ENCODE measurements at places on chromosomes 7 and 10. TPM values are rescaled to one million over a fixed set of nuclear protein-coding genes. Genes with fewer than 3 reads are reported as not detected.

- DNase-seq, result no peak
Observed at GRCh38 chr10:71478173-71478572, 81.5 kb downstream of the CDH23 start.

ENTPD7 gene
- 106 TPM for total RNA-seq

- DNase-seq, result peak; percentile 74
Observed at GRCh38 chr7:93011351-93012294, 106.2 kb downstream of the SAMD9 start.

DNA sequence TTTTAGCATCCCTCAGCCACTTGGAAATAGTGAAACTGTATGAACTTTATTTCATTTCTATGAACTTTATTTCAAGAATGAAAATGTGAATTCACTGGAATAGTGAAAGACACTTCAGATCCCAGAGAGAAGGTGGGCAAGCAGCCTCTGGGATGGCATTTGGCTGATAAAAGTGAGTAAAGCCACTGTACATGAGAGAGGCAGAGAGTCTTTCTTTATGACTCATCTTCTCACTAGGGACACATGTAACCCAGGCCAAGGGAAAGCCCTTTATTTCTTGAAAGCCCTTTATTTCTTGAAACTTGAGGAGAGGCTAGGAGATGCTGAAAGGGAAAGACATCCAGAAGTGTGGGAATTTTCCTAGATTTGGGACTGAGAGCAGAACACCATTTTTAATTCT, 148.9 kb upstream of the SMIM30 start:
- no peak for DNase-seq

ATOH7 gene
- not detected for total RNA-seq

- peak; percentile 81 for DNase-seq
Observed at GRCh38 chr10:17348501-17349349, 105.7 kb downstream of the ST8SIA6 start.

DNA sequence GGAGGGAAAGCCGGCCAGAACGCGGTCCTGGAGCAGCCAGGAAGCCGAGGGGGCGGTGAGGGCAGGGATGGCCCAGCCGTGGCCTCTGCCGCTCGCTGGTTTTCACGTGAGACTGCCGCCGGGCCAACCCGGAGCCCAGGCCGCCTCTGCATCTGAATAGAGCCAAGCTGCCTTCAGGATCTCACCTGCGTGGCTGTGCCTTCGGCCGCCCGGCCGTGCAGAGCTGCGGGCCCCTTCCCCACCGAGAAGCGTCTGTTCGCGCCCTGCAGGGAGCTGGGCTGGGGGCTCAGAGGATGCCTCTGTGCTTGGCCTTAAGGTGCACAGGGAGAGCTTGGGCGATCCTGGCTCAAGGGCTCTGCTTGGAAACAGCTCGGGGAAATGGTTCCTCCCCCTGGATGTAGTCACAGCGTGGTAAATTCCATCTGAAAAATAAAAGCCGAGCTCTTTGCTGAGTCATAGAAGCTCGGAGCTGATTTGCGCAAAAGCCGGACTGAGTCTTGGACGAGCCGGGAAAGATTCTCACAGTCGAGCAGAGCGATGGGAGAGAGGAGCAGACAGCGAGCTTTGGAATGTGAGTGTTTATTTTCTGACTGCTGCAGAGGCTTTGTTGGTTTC, at the start of gene JAKMIP3:
TSS of gene JAKMIP3 (plus strand) at position 456 of the 615 bp plus-strand sequence. CDS start 38,863 bp downstream, outside the sequence.
- DNase-seq, result peak; percentile 79

CYP2C18 gene
- total RNA-seq, result not detected

CPN1 gene
- total RNA-seq, result not detected

- no peak for DNase-seq
Observed at GRCh38 chr10:96325719-96326373, 21.6 kb downstream of the DNTT start.

DNA sequence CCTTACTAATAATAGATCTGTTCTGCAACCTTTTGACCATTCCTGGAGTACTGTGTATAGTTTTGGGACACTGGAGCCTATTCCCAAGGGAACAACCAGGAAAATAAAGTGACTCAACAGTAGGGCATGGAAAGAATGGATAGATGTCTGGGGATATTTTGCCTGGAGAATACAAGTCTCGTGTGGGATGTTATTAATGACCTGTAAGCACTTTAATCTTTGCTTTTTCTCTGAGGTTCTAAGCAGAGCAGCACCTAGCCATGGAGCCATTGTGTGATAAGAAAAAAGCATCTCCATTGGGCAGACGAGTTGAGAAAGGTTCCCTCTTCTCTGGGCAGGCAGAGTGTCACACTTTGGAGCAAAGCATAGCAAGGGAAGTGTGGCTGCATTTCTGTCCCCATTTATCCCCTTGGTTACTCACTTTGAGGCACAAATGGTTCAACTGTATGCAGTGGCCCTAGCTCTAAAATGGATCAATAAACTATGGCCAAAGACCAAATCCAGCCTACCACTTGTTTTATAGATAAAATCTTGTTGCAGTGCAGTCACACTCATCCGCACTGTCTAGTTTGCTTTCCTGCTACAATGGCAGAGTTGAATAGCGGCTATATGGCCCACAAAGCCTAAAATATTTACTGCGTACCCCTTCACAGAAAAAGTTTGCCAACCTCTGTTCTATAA, 21.0 kb upstream of the CCDC71L start:
- DNase-seq, result peak; percentile 92

DNA sequence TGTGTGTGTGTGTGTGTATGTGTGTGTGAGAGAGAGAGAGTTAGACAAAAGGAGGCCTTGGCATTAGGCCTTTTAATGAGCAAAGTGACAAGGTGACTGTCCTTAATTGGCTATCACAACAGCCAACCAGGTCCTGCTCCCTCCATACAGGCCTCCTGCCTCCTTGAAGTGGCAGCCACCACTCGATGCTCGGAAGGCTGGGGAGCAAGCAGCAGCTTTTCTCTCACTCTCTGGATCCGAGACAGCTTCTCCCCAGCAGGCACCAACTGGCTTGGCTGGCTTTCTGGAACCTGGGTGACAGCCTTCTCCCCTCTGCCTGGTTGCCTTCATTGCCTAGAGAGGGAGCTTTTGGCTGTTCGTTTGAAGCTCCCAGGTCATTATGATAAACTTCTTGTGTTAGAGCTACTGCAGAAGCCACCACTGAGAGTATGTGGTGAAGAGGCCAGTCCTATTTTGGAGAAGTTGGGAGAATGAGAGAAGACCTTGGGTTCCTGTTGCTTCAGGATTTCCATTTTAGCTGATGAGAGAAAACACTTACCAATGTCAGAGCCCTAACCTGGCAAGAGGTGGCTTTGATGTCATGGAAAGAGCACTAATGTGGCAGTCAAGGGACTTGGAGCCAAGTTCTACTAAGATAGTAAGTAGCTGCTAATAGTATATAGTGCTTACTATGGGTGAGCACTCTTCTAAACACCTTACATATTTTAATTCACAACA, 37.6 kb downstream of the RPS24 start:
- no peak for DNase-seq

DNA sequence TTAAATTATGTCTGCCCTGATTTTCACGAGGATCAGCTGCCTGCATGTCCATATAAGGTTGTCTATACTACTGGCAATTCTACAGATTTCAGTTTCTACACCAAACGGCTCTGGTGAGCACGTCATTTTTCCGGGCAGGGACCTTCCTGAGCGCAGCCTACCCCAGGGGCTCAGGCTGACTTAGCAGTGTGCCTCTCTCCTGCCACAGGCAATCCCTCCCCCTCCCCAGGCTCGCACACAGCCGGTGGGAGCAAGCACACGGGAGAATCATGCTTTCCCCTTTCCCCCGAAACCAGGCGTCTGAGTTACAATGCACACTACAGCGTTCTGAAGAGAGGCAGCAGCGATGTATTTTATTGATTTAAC, 1.7 kb downstream of the KLF6 start:
- no peak for DNase-seq

- no peak for DNase-seq
Observed at GRCh38 chr10:56329961-56330360, 31.1 kb downstream of the ZWINT start.

LIPM gene
- total RNA-seq, result not detected

NEUROG3 gene
- not detected for total RNA-seq

NODAL gene
- not detected for total RNA-seq
